ENCODE measurements at places on chromosomes 5 and 9.

- H3K27me3 ChIP-seq = no peaks in the 10 kb centered on the region
- no peaks in the 10 kb centered on the region for H3K36me3 ChIP-seq
- H3K4me1 ChIP-seq = peaks cover 39% of the 10 kb centered on the region
- no peak for DNase-seq
These were observed 86.6 kb downstream of the FEM1C start for GRCh38 chr5:115458003-115458409.

- H3K27me3 ChIP-seq = no peaks in the 10 kb centered on the region
- DNase-seq = no peak
- no peaks in the 10 kb centered on the region for H3K4me1 ChIP-seq
- H3K27ac ChIP-seq = no peak overlapping the region
- H3K36me3 ChIP-seq = peaks cover 15% of the 10 kb centered on the region
These were observed 14.7 kb downstream of the CEP72 start for GRCh38 chr5:626850-627249.

- peak overlapping the region; percentile 57 for H3K27ac ChIP-seq
- no peak for DNase-seq
- no peak overlapping the region for H3K4me3 ChIP-seq
- no peaks in the 10 kb centered on the region for H3K27me3 ChIP-seq
- peaks cover 7% of the 10 kb centered on the region for H3K36me3 ChIP-seq
- H3K4me1 ChIP-seq = peaks cover 77% of the 10 kb centered on the region
These were observed 2.3 kb upstream of the TNIP1 start for GRCh38 chr5:151083081-151083676.

DNA sequence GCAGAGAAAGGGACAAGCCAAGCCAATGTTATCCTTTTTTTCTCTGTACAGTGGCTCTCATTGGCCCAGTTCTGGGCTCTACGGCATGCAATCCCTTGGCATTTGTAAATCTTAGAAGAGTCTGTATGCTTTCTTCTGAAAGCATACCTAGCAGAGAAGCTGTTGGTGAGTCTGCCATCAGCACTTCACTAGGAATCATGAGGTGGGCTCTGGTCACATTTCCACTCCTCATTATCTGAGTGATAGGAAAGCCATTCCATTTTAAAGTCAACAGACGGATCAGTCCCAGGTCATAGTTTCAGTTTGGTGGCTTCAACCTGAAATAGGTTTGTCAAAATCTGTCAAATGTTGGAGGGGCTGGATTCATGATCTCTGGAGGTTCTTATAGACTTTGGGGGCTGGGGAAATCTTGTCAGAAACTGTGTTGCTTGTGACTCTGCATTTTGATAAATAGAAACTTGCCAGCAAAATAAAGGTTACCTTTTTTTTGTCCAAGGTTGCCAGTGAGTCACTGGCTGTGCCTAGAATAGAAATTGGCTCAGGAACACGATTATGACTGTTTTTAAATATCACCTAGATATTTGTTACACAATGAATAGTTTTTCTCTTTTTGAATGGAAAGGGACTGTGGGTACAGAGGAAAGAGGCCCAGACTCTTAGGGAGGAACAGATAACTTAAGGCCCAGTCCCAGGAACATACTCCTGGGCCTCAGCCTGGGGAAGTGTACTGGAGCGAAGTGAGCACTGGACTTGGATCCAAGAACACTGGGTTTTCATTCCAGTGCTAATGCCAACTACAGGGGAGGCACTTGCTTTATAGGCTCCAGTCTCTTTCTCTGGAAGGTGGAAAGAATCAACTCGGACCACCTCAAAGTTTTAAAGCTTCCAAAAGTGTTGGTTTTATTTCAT lies 183.1 kb downstream of the NMUR2 start:
- H3K4me3 ChIP-seq = no peak overlapping the region
- H3K4me1 ChIP-seq = no peaks in the 10 kb centered on the region
- no peaks in the 10 kb centered on the region for H3K36me3 ChIP-seq
- no peak for DNase-seq

DNA sequence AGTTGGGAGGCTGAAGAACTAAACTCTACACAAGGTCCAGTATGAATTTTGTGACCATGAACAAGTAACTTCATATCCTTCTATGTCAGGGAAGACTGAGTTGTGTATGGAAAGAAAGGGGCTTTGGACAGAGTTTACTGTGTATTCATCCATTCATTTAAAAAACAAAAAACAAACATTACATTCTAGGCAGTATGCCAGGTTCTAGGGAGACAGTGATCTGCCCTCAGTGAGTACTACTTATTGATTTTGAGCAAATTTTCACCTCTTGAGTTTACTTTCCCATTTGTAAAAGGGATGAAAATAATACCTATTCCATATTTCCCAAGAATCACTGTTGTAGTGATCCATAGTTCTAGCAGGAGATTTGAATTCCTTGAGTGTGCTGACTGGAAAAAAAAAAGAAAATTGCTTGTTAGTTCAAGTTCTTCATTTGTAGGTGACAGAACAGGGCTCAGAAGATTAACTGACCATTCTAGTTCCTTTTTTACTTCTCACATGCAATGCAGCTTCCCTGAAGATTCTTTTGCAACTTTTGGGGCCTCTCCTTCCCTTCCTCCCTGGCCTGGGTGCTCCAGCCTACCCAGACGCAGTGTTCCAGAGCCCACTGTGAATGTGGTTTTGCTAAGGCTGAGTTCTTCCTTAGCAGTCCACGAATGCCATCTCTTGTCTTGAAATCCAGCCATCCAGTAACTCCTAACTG lies 2.6 kb upstream of the GAPVD1 start:
- no peak overlapping the region for H3K4me3 ChIP-seq
- peaks cover 17% of the 10 kb centered on the region for H3K4me1 ChIP-seq
- H3K27ac ChIP-seq = no peak overlapping the region
- no peaks in the 10 kb centered on the region for H3K27me3 ChIP-seq
- no peak for DNase-seq

All from suprapubic skin (tissue), 4 donors.